DMS53 (cell line): ENCODE measurements at places on chromosomes 2 and 18.
A peak's percentile ranks its signal among the peaks of the same experiment; 100 is the strongest.

DNA sequence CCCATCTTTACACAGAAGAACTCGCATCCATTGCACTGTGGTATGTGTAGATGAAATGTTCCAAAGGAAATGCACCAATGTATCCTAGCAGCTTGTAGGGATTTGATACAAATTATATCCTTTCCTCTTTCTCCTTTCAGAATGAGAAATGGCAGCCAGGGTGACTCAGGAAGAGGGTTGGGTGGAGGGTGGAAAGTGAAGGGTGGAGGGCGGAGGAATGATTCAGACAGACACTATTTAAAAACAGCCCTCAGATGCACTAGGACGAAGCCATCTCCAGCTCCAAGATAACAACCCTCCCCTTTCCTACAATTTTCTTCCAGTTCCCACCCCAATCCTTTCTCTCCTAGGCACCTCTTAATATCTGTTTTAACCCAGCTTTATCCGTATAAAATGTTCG, 96.2 kb upstream of the STK39 start:
- no peak for DNase-seq

DNA sequence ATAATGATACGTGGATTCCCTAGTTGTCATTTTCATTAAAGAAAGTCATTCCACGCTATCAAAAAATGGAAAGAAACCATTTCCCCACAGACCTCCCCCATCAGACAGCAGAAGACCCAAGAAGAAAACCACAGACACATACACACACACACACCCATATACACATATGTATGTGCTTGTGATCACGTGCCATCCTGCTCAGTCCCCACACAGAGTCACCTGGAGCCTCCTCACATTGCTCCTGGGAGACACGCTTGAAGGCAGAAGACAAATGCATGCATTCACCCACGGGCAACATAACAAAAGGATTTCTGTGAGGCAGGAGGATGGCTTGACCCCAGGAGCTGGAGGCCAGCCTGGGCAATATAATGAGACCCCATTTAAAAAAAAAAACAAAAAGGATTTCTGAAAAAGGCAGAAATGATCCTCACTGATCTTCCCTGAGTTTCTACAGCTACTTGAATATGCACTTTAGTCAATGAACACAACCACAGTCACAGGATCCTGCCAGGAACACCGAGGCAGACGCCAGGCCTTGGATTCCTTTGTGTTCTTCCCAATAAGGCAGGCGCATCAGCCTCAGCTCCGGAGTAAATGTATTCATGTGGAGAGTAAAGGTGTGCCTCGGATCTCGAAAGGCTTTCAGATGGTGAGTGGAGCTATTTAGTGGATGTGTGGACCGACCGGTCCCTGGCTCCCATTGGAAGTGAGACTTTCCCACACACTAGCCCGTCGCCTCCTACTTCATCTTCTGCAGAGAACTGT, 21.0 kb downstream of the TGFBRAP1 start:
- no peak for DNase-seq

- peak; percentile 10 for DNase-seq
Measured at GRCh38 chr2:165456027-165456426, 13.5 kb upstream of the CSRNP3 start.

- DNase-seq, result no peak
Measured at GRCh38 chr2:71671203-71671854, 218.0 kb downstream of the DYSF start.

- no peak for DNase-seq
Measured at GRCh38 chr18:48979944-48980890, 29.5 kb upstream of the SMAD7 start.

GRCh38 chr2:20737505-20737904, 70.6 kb downstream of the GDF7 start:
- no peak for DNase-seq
